ENCODE measurements at places on chromosomes 16 and 17.

DNA sequence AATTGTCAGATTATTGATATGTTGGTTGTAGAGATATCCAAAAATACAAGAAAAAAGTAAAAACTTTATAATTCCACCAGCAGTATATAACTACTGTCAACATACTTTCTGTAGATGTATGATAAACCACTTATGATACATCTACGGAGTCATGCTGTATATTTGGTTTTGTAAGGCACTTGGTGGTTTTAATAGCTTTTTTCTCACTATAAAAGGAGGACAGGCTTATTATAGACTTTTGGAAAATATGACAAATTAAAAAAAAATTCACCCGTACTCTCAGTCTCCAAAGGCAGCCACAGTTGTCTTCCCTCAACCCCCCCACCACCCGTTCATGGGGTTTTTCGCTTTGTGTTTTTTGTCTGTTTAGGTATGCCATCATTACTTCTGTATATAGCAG, 14.8 kb downstream of the RAI1 start:
- no peak for DNase-seq

DNA sequence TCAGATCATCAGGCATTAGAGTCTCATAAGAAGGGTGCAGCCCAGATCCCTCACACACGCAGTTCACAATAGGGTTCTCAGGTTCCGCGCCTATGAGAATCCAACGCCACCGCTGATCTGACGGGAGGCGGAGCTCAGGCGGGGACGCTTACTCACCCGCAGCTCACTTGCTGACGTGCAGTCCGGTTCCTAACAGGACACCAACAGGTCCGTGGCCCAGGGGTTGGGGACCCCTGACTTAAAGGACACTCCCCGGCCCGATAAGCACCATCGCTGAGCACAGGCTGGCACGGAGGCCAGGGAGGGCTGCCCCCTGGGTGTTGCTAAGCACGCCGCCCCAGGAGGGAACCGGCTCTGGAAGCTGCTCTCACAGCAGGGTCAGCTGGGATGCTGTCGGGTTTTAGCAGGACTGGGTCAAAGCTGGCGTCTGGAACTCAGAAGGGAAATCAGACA, 30.1 kb upstream of the BAHCC1 start:
- peak; percentile 33 for DNase-seq

GRCh38 chr17:71460943-71461342, 659.9 kb upstream of the SOX9 start:
- no peak for DNase-seq

DNA sequence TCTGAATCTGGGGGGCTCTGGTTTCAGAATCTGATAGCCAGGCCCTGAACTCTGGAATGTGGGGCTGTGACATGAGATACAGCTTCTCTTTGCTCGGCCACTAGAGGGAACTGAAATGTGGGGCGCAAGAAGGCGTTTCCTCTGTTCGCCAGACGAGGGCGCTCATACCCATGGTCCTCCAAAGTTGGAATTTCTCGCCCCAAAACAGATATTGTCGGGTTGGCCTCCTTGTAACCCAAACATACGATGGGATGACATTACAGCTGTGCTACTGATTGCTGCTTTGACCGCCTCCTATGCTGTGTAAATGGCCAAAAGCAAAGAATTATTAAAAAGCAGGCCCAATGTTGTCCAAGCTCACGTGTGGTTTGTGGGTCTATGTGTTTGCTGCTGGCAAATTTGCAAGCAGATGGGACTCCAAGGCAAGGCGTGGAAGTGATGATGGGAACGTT, 13.1 kb upstream of the MSI2 start:
- DNase-seq, result peak; percentile 59

GRCh38 chr17:54969658-54970572, 1.4 kb downstream of the STXBP4 start:
- DNase-seq, result no peak

GRCh38 chr17:41680426-41681040, 8.2 kb upstream of the EIF1 start:
- DNase-seq, result no peak

DNA sequence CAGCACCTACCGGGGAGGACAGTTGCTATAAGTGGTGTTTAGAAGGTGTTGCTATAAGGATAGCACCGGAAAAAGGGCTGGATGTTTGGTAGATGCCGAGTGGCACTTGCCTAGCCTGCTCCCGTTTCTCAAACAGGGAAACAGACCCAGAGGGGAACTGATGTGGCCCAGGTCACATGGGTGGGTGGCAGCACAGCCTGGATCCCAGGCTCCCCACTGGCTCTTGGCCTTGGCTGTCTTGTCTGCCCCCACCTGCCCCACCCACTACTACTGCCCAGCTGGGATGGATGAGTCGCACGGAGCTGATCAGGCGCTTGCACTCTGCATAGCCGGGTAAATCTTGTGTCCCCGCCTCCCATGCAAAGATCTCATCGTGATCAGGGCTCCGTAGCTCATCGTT, 7.2 kb downstream of the SMTNL2 start:
- no peak for DNase-seq

GRCh38 chr17:67353929-67354574, 12.3 kb downstream of the PSMD12 start:
- no peak for DNase-seq

DNA sequence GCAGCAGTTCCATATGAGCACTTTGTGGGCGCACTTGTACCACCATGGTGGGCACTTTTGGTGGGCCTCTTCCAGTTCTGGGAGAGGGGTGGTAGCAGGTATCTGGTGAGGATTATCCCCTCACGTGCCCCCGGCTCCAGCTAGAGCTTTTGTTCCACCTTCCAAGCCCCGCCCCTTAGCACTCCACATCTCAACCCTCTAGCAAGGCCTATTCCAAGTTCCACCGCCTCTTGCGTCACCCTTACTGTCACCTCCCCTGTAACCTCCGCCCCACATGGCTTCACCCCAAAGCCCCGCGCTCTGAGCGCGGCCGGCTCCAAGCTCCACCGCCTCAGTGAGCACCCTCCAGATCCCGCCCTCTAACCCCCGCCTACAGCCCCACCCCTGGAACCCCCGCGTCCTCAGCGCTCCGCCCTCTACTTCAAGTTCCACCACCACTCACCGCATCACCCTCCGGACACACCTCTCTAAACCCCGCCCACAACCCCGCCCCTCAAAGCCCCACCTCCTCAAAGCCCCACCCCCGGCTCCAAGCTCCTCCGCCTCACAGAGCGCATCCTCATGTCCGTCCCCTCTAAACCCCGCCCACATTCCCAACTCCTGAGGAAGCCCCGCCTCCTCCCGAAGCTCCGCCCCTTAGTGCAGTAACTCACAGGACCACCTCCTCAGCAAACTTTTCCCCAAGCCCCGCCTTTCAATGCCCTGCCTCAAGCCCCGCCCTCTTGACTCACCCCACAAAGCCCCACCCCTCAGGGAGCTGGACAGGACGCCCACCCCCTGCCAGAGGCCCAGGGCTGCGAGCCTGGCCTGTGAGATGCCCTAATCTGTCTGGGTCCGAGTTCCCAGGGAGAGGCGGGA, 11.1 kb downstream of the SCN4A start:
- peak; percentile 55 for DNase-seq

DNA sequence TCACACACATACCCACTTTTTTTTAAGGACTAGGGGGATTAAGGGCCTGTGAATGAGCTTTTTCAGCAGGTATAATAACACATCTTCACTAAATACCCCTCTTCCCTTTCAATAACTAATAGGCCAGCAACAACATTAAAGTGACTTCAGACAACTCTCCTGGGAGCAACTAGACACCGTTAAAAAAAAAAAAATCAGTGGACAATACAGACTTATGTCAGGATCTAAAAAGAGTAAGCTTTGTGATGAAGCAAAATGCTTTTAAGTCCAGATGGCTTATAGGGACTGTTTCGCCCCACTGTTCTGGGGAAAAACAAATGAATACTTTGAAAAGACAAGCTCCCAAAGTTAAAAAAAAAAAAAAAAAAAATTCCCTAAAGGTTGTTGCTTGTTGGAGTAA, 29.0 kb downstream of the SPAG9 start:
- DNase-seq, result peak; percentile 20

- DNase-seq, result no peak
Measured at GRCh38 chr17:76140661-76141211, 309 bp downstream of the FOXJ1 start.

- DNase-seq, result no peak
Measured at GRCh38 chr17:41835214-41835799, 725 bp downstream of the NT5C3B start.

DNA sequence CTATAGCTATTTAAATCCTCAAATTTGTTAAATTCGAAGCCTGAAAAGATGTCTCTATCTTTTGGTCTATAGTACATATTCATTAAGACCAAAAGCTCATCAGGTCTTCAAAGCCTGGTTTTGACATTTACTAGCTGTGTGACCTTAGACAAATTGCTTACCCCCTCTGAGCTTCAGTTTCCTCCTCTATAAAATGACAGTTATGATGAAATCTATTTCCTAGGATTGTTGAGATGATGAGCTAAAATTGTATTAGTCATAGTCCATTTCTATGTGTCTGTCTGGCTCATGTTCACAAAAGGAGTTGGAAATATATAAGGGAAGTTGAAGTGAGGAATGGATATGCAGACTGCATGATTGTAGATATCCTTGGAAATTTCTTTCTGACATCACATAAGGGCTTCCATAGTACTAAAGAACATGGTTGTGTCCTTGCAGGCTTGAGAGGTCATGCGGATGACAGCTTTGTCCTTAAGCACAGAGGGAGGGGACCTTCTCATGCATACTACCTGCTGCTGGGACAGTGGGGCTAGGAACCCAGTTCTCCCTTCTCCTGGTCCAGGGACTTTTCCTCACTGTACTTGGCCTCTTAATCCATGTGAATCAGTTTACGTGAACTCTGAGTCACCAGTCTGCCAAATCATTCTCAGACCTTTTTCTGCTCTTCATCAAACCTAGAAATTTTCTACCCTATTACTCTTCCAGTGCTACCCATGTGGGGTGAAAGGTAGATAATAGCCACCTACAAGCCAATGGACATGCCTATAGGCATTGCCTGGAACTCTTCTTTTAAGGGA, 487.5 kb upstream of the SALL1 start:
- no peak for DNase-seq

GRCh38 chr16:54362591-54363206, 76.1 kb upstream of the IRX3 start:
- DNase-seq, result no peak

- DNase-seq, result no peak
Measured at GRCh38 chr17:7017827-7018200, 5.0 kb upstream of the BCL6B start.

DNA sequence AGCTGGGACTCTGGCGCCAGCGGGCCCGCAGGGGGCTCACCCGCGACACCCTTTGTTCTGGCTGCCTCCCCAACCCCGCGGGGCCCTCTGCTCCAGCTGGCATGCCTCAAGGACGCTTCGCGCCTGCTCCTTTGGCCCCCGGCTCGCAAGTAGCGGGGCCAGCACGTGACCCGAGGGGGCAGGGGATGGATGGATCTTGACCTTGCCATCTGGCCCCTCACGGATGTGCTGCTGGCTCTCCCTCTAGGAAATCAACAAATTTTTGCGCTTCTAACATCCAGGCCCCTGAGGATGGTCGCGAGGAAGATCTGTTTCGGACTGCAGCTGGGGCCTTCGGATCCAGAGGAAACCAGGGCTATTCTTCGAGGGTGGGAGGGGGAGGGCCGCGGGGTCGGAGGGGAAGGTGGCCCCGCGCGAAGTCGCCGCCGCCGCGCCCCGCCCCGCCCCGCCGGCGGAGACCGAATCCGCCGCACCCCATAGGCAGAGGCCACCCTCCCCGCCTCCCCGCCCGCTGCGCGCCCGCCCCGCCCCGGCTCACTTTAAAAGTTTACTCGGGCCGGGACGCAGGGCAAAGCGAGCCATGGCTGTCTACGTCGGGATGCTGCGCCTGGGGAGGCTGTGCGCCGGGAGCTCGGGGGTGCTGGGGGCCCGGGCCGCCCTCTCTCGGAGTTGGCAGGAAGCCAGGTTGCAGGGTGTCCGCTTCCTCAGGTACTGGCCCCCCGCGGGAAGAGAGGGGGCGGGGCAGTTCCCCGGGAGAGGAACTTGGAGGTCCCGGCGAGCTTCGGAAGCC, at the start of gene ACSF2:
Gene ACSF2, plus strand, starts transcription at position 537 of the 790 bp plus-strand sequence. Its CDS starts 44 bp downstream, at position 581.
- no peak for DNase-seq

DNA sequence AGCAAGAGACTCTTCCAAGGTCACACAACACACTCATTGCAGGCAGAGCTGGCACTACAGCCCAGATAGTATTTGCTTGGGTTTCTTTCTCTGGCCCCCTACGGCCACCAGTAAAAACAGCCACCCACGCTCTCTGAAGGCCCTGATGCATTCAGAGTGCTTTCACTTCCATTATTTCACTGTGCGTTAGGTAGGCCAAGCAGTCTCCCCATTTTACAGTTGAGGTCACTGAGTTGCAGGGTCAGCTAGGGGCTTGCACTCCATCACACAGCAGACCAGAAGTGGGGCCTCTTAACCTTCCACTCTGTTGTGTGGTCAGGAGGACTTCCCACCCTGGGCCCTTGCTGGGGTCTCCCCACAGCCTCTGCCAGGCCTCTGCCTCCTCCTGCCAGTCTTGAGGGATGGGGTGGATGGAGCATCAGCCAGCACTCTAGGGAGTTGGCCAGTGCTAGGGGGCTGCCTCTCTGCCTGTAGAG, 2.5 kb downstream of the TBX21 start:
- no peak for DNase-seq

DNA sequence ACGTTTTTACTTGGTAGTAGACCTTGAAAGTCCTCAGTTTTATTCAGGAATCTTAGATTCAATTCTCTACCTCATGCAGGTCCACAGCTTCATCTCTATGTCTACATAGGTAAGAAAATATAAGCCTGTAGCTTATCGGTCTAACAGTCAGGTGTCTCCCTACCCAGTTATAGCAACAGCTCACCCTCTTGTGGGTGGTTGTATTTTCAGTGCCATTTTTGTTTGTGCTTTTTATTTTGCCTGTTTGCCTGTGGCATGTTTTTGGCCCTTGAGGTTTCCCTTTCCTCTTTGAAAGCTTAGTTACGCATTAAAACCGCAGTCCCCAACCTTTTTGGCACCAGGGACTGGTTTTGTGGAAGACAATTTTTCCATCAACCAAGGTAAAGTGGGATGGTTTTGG, 23.6 kb upstream of the WIPI1 start:
- DNase-seq, result no peak

DNA sequence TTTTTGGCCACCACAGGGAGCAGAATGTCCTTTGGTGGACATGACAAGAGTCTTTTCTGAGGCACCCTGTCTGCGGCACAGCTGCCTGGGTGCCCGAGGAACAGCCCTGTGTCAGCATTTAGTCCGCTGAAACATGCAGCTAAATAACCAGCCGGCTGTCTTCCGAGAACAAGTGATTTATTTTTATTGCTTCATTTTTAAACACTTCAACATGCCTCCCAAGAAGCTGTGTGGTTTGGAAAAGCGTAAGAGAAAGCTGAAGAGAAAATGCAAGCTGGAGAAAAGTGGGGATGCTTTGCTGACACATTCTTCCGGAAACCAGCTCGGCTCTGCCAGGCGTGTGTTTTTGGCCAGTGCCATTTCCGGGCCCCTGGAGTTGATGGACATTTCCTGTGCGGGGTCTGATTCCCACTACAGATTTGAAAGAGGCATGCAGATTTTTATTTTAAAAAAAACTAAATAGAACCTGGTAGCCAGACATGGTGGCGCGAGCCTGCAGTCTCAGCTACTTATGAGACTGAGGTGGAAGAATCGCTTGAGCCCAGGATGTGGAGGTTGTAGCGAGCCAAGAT, 94.7 kb downstream of the SEC14L1 start:
- DNase-seq, result no peak
